Activated T-cell treated with anti-CD3 and anti-CD28 coated beads for 48 hours (primary cell): ENCODE measurements at places on chromosomes 1 and 21.

DNA sequence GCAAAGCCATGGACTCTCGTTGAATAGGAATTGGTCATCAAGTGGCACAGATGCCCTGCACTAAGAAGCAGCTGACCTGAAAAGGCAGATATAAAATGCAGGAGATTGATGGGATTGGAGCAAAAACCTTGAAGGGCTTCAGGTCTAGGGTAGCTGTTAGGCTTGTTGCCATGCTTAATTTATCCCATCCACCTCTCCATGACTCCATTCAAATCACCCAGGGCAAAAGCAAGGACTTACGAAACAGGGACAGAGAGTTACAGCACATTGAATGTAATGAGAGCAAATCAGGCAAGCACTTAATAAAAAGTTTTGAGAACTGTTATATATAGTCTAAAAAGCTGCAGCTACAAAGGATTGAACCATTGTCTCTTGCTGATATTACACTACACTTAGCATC is 298.2 kb upstream of the ESRRG start:
- no peak for DNase-seq

DNA sequence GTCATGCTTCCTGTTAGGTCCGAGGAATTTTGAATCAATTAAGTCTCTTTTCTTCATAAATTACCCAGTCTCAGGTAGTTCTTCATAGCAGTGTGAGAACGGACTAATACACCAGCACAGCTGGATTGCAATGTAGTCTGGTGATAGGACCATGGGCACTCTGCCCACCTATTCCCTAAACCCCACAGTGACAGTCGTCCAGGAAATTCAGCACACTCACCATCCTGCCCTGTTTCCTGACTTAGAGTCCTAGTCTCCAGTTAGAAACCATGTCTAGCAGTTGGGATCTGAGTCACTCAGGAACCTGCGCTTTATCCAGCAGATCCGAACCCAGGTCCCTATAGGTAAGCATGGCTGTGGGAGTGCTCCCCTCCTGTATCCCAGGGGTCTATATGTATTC is 149.3 kb upstream of the TNR start:
- DNase-seq, result no peak

DNA sequence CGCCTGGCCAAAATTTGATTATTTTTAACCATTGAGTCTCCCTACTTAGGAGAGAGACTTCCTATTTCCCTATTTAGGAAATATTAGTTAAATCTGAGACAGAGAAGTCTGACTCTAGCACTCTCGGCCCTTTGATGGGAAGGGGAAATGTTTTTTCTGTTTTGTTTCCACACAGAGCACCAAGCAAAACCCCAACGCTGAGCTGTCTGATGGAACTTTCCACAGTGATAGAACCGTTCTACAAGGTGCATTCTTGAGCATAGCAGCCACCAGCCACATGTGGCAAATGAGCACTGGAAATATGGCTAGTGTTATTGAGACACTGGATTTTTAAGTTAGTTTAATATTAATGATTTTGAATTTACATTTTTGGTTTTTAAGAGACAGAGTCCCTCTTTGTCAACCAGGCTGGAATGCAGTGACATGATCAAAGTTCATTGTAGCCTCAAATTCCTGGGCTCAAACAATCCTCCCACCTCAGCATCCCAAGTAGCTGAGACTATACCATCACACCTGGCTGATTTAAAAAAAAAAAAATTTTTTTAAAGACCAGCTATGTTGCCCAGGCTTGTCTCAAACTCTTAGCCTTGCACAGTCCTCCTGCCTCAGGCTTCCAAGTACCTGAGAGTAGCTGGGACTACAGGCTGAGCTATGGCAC is 77.3 kb upstream of the GALNT2 start:
- no peak for DNase-seq

DNA sequence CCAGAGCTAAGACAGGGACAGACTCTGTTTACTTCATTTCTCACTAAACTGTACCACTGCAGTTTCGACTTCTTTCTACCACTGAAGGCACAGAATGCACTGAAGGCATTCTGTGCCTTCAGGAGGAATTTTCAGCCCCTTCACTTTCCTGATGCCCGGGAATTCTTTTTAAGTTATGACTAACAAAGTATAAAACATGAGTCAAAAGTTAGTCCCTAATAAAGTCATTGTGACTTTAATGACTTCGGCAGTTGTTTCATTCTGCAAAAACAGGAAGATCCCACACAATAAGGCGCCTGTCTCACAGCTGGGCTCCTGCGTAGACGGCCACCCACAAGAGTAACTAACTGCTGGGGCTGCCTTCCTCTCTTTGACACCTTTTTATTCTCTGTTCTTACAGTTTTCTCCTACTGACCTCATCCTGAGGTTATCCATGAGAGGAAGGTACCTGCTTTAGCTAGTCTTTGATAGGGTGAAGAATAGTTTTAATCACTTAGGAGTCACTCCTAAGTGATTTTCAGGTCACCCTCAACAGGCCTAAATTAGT is 183.9 kb upstream of the SGIP1 start:
- no peak for DNase-seq

- DNase-seq, result no peak
Observed at GRCh38 chr1:23670709-23671108, 20.9 kb upstream of the RPL11 start.

- peak; percentile 3 for DNase-seq
Observed at GRCh38 chr1:165481820-165482532, 37.0 kb upstream of the RXRG start.

DNA sequence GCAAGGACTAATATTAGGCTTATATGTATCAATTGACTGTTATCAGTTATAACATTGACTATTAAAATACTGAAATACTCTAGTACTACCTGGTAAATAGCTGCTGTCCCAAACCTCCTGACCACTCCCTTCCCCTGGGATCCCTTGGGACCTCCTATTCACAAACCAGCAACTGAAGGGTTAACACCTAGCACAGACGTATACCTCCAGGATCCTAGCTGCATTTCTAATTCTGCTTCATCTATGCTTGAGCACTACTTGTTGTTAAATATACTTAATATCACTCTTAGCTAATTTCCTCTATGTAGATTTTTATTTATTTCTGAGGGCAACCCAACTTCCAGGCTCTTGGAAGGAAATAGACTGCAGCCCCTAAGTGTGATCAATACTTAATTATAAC is 1.8 kb upstream of the NFYC start:
- DNase-seq, result no peak

DNA sequence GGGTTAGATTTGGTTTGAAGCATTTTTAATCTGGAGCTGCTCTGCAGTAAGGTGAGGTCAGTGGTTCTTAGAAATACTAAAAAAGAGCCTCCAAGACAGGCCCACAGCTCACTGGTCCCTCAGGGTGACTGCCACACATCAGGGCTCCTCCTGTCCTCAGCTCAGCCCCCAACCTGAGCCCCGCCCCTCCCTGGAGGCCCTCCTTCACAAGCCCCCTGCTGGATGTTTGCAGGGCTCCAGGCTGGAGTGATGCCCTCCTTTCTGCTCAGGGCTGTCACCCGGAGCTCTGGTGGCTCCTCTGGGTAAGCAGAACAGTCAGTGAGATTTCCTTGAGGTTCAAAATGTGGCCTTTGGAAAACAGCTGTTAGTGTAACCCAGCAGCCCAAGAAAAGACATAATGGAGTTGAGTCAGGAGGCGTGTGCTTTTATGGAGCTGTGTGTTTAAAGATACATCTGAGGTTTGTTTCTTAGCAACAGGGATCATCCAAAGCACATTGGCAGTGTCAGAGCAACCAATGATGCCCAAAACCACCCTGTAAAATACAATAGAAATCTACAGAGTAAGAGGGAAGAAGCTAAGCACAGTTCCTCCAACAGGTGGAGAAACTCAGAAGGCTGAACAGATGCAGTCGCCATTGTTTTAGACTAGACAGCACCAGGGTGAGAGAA is 21.4 kb downstream of the STUM start:
- peak; percentile 28 for DNase-seq

DNA sequence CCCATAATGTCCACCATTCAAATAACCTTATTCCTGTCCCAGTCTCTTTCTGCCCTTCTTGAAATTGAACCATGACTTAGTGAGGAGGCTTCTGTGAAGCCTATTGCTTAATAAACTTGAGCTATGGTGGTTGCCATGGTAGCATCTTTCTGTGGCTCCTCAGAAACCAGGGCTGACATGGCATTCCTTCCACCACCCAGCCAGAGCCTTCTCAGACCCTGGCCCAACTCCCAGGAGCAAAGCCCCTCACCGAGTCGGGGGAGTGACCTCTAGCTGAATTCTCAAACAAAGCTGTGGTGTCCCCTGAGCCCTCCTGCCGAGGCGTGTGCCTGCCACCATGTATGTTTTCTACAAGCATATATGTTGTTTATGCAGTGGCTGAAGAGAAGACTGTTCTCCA is 259.1 kb downstream of the CACNA1E start:
- DNase-seq, result no peak

DNA sequence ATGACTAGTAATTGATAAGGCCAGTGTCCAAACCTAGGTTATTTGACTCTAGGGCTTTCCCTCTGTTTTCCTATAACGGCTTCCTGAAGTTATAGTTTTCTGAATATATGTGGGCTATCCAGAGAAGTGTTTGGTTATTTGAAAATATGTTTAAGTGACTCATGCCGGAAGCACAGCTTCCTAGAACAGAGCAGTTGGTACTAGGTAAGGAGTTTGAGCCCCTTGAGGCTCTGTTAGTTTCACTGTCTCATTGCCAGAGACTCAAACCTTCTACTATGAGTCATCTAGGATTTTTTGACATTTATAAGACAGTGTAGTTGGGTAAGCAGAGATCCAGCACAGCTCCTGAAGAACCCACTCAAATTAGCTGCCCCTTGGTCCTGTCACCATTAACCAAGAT is 27.1 kb upstream of the LEPR start:
- DNase-seq, result no peak

DNA sequence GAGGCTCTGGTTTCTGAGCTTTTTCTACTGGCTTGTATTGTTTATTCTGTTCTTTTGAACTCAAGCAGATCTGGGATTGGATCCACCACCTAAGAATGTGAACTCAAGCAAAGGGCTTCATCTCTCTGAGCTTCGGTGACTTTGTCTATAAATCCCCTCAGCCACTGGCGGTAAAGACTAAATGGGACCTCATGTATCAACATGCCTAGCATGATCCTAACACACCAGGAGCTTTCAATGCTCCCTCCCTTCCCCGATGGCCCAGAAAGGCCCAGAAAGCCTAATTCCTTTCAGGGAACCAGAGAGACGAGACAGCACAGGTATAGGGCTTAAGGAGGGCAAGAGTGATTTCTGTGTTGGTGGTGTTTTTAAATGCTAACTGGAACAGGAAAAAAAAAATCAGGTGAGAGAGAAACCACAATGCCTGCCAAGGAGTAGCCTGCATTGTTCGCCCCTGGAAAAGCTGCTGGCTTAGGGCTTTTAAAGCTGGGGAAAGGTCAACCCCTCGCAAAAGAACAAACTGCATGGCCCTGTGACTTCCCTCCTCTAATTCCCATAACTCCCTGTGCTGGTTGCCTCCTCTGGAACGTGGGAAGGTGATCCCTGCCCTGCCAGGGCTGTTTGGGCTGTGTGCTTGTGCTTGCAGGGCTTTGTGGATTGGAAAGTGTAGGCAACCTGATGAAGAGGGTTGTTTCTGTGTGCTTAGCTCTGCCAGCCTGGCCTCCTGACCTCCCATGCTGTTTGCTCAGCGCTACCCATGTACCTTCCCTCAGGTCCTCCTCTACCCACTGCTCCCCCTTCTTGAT is 147.0 kb downstream of the PLPP3 start:
- no peak for DNase-seq

DNA sequence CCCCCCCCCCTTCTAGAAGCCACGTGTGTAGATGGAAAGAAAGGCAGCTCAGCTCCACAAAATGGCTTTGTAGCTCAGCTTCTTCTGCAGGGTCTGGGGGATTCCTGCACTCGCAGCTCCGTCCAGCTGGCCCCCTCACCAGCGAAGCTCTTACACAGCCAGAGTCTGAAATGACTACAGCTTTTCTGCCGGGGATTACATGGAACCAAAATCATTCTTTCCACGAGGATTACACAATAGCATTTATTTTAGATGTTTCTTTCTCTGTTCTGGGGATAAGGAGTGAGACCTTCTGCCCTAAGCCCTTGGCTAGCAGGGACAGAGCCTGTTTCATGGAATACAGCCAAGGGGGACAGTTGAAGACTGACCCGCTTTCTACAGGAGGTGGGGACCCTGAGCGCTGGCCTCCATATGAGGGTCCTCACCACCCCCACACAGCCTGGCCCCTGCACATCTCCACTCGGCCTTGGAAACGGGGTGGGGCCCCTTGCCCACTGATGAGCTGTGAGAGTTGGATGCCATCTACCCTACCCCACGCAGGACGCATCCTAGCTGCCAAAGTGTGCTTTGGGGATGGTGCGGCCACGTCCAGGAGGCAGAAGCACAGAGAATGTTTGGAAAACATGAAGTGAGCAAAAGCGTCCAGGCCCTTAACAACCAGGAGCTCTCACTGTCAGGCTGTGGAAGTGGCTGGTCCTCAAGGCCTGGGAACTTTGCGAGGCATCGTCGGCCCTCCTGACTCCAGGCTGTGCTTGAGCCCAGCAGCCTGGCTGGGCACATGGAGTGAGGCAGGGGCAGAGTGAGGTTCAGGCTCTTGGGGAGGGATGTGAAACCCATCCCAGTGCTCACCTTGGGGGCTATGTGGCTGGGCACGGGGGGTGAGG is 14.5 kb downstream of the ACTRT2 start:
- DNase-seq, result no peak

DNA sequence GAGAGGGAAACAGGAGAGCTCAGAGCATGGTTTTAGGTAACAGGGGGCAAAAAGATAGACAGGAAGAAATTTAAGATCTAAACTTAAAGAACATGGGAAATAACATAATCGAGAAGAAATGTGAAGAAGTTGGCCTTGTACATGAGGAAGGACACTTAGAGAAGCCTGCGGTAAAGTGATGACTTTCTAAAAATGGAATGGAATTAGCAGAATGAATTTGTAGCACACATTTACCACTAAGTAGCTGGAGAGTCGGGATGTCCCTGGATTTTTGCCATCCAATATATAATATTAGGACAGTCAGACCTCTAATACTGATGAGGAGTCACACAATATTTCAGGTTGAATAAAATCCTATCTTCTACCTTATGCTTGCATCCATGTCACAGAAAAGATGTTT is 77.7 kb upstream of the C1orf87 start:
- DNase-seq, result no peak

GRCh38 chr1:231628207-231628876 is 1.8 kb downstream of the DISC1 start:
- DNase-seq, result peak; percentile 41

GRCh38 chr1:31785947-31786290 is 21.8 kb upstream of the ADGRB2 start:
- DNase-seq, result no peak

GRCh38 chr1:59146651-59147358 is 150.1 kb upstream of the FGGY start:
- peak; percentile 37 for DNase-seq

GRCh38 chr1:18145851-18146618 is 38.4 kb downstream of the IGSF21 start:
- DNase-seq, result no peak

- no peak for DNase-seq
Observed at GRCh38 chr1:227411066-227411465, 92.8 kb upstream of the CDC42BPA start.

GRCh38 chr1:234551032-234551378 is 59.0 kb downstream of the IRF2BP2 start:
- no peak for DNase-seq
